ENCODE measurements at places on chromosomes 7 and 10.

GRCh38 chr7:17815318-17815717 is 125.0 kb downstream of the SNX13 start:
- no peak for DNase-seq
- H3K36me3 ChIP-seq: no peaks in the 10 kb centered on the region
- no peaks in the 10 kb centered on the region for H3K4me1 ChIP-seq
- no peak overlapping the region for H3K27ac ChIP-seq
- H3K4me3 ChIP-seq: no peak overlapping the region

GRCh38 chr10:80211786-80212185 is 6.4 kb upstream of the ANXA11 start:
- no peaks in the 10 kb centered on the region for H3K27me3 ChIP-seq
- H3K36me3 ChIP-seq: no peaks in the 10 kb centered on the region
- DNase-seq: no peak
- H3K27ac ChIP-seq: no peak overlapping the region

- H3K27me3 ChIP-seq: no peaks in the 10 kb centered on the region
- H3K36me3 ChIP-seq: no peaks in the 10 kb centered on the region
- no peak overlapping the region for H3K4me3 ChIP-seq
- peaks cover 18% of the 10 kb centered on the region for H3K4me1 ChIP-seq
Measured at GRCh38 chr10:24706479-24707118, 17.1 kb downstream of the ARHGAP21 start.

GRCh38 chr10:35194906-35195305 is 68.3 kb downstream of the CREM start:
- H3K27me3 ChIP-seq: no peaks in the 10 kb centered on the region
- H3K4me3 ChIP-seq: peak overlapping the region; percentile 89
- H3K27ac ChIP-seq: peak overlapping the region; percentile 98
- DNase-seq: peak; percentile 71
- no peaks in the 10 kb centered on the region for H3K36me3 ChIP-seq

GRCh38 chr10:17006631-17007417 is 122.8 kb downstream of the CUBN start:
- peak; percentile 88 for DNase-seq
- H3K27me3 ChIP-seq: no peaks in the 10 kb centered on the region
- peak overlapping the region; percentile 89 for H3K27ac ChIP-seq
- H3K36me3 ChIP-seq: no peaks in the 10 kb centered on the region
- no peak overlapping the region for H3K4me3 ChIP-seq

DNA sequence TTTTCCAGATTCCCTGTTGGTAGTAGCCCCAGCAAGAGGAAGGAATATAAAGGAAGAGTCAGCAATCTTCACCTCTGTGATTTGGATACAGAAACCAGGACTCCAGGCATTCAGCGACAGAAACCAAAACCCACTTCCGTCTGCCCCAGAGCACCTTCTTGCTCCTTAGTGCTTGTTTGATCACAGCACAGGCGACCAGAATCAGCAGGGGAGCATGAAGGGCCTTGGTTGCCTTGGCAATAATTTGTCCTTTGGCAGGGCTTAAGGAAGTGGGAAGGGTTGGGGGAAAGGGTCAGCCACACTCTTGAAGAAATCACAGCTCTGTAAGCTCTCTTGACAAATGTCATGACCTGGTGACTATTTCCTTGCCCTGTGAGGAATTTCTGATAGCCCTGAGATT is 379.6 kb downstream of the OTUD1 start:
- no peaks in the 10 kb centered on the region for H3K27me3 ChIP-seq
- H3K4me1 ChIP-seq: no peaks in the 10 kb centered on the region
- H3K27ac ChIP-seq: no peak overlapping the region

GRCh38 chr7:141003172-141004065 is 11.3 kb downstream of the MRPS33 start:
- DNase-seq: no peak
- H3K36me3 ChIP-seq: no peaks in the 10 kb centered on the region
- H3K27ac ChIP-seq: no peak overlapping the region
- peaks cover 1% of the 10 kb centered on the region for H3K27me3 ChIP-seq
- H3K4me1 ChIP-seq: no peaks in the 10 kb centered on the region

DNA sequence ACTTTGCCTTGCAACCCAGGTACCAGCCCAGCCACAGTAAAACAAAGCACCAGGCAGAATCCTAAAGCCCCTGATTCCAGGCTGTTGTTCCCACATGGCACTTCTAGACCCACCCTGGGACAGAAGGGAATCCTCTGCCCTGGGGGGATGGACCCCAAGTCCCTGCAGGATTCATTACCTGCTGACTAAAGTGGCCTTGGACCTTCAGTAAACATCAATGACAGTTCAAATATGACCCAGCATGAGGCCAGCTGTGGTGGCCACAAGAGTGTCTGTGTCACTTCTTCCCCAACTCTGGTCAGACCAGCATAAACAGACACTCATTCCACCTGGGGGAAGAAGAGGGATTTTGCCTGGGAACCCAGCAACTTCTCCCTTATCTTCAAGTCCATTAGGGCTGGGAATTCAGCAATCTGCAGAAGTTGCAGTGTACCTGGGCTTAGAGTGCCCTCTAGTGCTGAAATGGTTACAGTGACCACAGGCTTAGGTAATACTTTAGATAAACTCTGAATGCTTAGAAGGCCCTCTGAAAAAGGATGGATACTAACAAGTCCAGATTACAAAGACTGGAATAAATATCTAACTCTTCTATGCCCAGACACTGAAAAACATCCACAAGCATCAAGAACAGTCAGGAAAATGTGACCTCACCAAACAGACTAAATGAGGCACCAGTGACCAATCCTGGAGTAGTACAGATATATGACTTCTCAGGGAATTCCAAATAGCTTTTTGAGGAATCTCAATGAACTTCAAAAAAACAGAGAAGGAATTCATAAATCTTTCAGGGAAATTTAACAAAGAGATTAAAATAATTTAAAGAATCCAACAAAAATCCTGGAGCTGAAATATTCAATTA is 108.5 kb upstream of the TMEM168 start:
- H3K36me3 ChIP-seq: no peaks in the 10 kb centered on the region
- DNase-seq: peak; percentile 78
- no peaks in the 10 kb centered on the region for H3K4me1 ChIP-seq
- no peak overlapping the region for H3K27ac ChIP-seq
- no peaks in the 10 kb centered on the region for H3K27me3 ChIP-seq

- H3K27ac ChIP-seq: no peak overlapping the region
- no peak overlapping the region for H3K4me3 ChIP-seq
- H3K36me3 ChIP-seq: no peaks in the 10 kb centered on the region
- no peaks in the 10 kb centered on the region for H3K27me3 ChIP-seq
- H3K4me1 ChIP-seq: no peaks in the 10 kb centered on the region
Measured at GRCh38 chr7:2159176-2159520, 73.6 kb downstream of the MAD1L1 start.

DNA sequence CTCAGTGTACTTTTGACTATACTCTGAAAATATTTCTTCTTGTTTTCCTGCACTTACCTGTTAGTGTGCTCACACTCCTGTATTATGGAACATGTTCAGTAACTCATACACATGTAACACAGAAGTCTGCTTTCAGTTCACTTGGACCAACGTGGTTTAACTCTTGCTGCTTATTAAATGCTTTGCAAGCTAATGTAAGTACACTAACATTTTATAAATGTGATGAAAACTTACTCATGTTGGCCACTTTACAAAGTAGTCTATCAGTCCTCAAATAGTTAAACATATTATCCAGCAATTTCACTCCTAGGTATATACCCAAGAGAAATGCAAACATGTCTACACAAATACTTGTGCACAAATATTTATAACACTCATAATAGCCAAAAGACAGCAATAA is 98.4 kb downstream of the UBE2H start:
- H3K36me3 ChIP-seq: no peaks in the 10 kb centered on the region
- no peak for DNase-seq
- no peak overlapping the region for H3K4me3 ChIP-seq
- H3K27me3 ChIP-seq: no peaks in the 10 kb centered on the region

GRCh38 chr7:3201937-3202710 is 98.9 kb upstream of the SDK1 start:
- H3K36me3 ChIP-seq: no peaks in the 10 kb centered on the region
- no peak for DNase-seq
- no peaks in the 10 kb centered on the region for H3K27me3 ChIP-seq
- H3K4me1 ChIP-seq: no peaks in the 10 kb centered on the region
- no peak overlapping the region for H3K4me3 ChIP-seq

DNA sequence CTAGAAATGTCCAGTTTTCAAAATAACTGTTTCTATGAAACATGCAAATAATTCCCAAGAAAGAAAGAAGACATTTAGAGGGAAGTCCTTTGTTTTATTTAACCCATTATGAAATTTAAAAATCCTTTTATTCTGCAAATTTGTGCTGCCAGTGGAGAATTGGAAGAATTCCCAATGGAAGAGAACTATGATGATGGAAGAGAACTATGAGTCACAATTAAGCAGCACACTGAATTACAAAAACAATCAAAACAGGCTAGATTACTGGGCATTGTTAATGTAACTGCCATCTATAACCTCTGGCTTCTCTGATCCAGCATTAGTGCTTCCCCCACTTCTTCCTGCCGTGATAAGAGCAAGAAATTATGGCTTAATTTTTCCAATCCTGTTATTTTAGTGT is 126.2 kb upstream of the FEZF1 start:
- H3K27ac ChIP-seq: no peak overlapping the region
- DNase-seq: peak; percentile 88
- no peaks in the 10 kb centered on the region for H3K36me3 ChIP-seq

DNA sequence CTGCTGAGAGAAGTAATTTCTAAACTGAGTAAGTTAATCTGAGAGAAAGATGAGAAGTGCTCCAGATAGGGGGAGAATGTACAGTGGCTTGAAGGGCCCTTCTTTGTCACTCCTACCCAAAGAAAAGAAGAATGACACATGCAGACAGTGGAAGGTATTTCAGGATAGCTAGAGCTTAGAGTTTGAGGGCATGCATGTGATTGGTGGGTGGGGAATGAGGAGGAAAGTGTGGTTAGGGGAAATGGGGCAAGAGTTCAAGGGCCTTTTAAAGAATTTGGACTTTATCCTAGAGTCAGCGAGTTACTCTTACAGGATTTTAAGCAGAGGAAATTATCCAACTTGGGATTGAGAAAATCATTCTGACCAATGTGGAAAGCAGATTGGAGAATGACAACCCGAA is 50.0 kb downstream of the ANLN start:
- H3K4me3 ChIP-seq: no peak overlapping the region
- H3K4me1 ChIP-seq: no peaks in the 10 kb centered on the region
- no peaks in the 10 kb centered on the region for H3K27me3 ChIP-seq
- no peak overlapping the region for H3K27ac ChIP-seq

DNA sequence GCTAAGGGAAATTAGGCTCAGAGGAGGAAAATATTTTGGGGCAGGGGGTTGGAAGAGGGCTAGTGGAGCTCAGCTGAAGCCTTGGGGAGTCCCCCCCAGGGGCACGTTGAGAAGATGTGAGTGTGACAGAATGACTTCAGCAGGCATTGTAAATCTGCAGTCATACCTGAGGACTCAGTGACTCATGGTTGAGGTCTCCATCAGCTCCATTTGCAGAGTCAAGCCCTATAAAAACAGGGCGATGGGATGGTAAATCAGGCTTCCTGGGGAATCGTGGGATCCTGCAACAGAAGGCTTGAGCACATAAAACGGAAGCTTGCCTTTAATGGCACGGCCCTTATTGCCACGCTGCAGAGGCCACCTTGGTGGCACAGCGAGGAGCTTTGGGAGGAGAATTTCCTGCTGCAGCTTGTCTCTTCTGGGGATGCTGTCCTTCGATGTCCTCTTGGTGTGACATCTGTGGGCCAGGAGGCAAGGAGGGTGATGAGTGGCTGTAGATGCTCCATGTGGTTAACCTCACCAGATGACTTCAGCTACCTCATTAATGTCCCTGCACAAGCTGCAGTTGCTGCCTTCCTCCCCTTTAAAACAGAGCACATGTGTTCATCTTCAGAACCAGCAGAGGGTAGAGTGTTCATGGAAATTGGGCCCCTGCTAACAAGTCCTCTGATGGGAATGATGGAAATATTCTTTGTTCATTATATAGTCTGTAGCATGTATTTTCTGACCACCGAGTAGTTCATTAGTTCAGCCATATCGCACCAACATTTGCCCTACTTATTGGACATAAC is 285.9 kb downstream of the LRMDA start:
- H3K36me3 ChIP-seq: no peaks in the 10 kb centered on the region
- no peaks in the 10 kb centered on the region for H3K27me3 ChIP-seq
- no peak for DNase-seq
- no peak overlapping the region for H3K27ac ChIP-seq
- no peak overlapping the region for H3K4me3 ChIP-seq

DNA sequence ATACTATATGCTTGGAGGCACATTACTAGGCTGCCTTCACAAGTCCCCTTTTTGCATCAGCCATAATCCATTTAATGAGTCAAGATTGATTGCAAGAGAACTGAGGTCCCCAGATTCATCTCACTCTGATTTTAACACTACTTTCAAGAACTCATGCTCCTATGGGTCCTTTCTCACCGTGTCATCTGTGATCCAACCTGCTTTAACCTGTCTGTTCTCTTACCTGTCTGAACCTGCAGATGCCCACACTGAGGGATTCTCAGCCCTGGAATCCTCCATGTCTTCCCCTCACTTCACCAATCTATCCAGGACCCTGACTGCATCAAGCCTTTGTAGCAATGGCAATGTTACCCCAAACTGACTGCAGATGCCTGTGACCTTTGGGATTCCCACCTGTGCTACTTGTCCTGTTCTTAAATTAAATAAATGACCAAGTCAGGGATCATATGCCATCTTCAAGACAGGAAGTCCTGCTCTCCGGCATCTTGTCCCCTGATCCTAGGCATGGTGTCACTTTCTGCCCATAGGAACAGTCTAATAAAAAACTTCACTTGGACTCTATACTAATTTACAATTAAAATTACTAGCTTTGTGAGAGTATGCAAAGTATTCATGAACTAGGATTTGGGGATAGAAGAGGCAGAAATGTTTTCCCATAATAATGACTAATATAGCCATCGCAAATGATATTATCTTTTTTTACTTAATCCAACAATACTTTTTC is 25.9 kb upstream of the GOT1 start:
- peaks cover 57% of the 10 kb centered on the region for H3K27me3 ChIP-seq
- no peaks in the 10 kb centered on the region for H3K36me3 ChIP-seq
- no peaks in the 10 kb centered on the region for H3K4me1 ChIP-seq
- no peak overlapping the region for H3K27ac ChIP-seq
- H3K4me3 ChIP-seq: no peak overlapping the region

DNA sequence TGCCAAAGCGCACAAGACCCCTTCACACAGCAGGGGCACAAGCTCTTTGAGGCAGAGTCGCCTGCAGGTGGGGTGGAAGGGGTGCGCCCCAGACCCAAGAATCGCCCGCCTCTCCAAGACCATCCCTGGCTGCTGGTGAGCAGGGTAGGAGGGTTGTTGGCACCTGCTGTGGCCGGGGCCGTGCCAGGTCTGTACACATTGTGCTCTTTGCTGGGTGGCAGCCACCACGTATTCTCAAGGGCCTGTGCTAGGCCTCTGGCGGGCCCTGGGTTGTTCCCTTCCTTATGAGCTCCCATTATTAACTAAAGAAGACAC is 84.4 kb downstream of the LHPP start:
- H3K36me3 ChIP-seq: no peaks in the 10 kb centered on the region
- no peaks in the 10 kb centered on the region for H3K4me1 ChIP-seq

Measured in endothelial cell of umbilical vein (primary cell).